IMR-90 (cell line): ENCODE measurements at places on chromosomes 7 and 10. TPM values are rescaled to one million over a fixed set of nuclear protein-coding genes. Genes with fewer than 3 reads are reported as not detected.

The HABP2 gene
- total RNA-seq = not detected in 2 replicates

The TMEM184A gene
- 0.28 and 0.36 TPM in 2 replicates for total RNA-seq

- DNase-seq = no peak
Measured at GRCh38 chr10:105611244-105611798, 970.2 kb downstream of the SORCS3 start.

- peak; percentile 74 for DNase-seq
Measured at GRCh38 chr7:40299097-40299496, 164.3 kb downstream of the SUGCT start.

DNA sequence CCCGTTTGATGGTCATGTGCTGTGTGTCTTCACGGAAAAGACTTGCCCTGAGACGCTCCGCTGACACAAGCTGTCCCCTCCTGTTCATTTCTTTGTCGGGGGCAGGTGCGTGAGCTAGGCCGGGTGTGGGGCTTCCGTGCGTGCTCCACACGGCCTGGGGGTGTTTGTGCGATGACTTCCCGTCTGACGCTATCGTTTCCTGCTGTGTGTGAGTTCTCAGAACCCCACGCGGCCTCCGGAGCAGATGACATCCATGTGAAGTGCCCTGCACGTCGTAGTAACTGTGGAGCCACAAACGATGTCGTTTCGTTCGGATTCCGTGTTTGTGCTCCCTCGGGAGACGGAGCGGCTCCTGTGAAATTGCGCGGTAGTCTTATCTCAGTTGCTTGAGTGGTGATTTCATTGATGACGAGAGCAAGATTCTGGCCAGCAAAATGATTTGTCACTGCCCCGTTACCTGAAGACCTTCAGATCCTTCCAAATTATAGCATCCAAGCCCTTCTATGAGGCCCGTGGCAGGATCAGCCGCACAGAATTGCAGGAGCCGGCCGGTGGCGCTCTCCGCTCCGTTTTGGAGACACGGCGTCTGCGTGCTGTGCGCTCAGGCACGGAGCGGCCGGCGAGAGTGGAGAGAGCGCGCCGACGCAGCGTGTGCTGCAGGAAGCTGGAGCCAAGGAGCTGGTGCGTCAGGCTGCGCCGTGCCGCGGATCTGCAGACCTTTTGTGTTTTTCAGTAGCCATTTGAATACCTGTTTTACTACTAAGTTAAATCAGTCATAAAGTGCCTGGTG, 94.9 kb downstream of the NKX6-2 start:
- DNase-seq = no peak

- peak; percentile 12 for DNase-seq
Measured at GRCh38 chr10:23448802-23449570, 10.1 kb downstream of the OTUD1 start.

DNA sequence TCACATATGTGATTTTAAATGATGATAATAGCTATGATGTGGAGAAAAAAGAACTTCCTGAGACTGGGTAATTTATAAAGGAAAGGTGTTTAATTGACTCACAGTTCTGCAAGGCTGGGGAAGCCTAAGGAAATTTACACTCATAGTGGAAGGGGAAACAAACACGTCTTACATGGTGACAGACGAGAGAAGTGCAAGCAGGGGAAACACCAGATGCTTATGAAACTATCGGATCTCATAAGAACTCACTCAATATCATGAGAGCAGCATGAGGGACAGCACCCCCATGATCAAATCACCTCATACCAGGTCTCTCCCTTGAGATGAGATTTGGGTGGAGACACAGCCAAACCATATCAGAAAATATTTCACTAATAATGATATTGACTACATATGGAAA, 4.1 kb upstream of the LIPN start:
- DNase-seq = no peak

GRCh38 chr7:50156163-50156562, 63.1 kb upstream of the ZPBP start:
- DNase-seq = no peak
